ENCODE measurements at places on chromosomes 11 and 22.

GRCh38 chr11:8289492-8289918, 25.8 kb upstream of the LMO1 start:
- DNase-seq: no peak

DNA sequence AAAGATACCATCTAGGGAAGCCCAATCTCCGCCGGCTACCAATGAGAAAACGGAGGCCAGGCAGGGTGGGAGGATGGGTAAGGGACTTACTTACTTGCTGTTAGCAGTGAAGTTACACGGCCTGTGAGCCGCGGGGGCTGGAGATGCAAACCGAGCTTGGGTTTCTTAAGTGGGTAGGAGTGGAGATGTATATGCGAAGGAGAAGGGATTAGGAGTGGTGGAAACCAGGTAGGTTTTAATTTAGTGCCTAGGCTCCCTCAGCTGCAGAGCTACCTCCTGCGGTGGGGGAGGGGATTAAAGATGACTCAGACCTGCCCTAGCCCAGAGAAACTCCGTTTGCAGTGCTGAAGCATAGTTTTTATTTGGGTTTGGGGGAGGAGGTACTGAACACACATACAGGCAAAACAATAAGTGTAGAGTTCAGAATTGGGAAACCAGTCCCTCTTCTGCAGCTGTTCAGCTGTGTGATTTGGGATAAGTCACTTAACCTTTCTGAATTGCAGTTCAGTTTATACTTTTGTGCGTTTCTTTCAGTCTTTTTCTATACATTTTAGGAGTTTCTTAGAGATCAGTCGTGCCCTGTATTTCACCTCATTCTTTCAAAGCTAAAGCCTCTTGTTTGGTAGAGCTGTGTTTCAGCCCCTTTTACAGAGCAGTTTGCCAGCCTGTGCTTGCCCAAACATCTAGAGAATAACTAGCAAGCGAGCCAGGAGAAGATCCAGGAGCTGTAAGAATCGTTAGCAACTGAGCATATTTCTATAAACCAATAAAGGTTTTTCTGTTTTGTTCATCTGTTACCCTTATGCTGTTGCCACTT, 596 bp upstream of the TNRC6B start:
- DNase-seq: peak; percentile 81

DNA sequence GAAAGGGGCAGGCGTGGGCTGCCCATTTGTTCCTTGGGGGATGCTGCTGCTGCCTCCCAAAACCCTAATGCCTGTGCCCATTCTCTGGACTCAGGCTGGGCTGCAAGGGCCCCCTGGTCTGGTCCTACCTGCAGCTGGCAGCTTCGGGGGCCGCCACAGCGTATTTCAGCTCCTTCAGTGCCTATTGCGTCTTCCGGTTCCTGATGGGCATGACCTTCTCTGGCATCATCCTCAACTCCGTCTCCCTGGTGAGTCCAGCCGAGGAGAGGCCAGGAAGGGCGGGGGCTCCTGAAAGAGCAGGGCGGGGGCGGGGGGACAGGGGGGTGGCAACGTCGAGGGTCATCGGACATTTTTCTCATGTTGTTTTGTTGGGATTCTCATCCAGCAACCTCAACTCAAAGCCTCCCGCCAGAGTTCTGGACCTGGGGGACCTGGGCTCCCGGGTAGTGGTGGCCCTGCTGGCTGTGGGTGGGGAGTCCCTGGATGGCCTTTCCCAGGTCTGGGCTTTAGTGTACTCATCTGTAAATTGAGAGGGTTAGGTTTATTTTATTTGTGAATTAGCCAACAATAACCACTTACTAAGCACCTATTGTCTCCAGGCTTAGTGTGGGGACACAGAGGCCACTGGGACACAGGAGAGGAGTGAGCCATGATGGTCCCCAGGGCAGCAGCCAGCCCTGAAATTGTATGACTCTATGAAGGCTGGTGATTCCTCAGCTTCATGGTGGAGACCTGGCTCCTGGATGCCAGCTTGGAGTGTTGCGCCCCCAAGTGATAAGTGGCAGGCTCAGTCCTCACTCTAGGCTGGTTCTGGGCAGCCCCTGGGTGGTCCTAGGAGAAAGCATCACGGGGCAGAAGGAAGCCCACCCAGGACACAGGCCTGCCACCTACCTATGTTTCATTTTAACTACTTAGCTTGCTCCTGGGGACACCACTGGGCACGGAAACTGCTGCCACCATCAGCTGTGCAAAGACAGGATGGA, 36.0 kb downstream of the CAPN1 start:
- DNase-seq: no peak

DNA sequence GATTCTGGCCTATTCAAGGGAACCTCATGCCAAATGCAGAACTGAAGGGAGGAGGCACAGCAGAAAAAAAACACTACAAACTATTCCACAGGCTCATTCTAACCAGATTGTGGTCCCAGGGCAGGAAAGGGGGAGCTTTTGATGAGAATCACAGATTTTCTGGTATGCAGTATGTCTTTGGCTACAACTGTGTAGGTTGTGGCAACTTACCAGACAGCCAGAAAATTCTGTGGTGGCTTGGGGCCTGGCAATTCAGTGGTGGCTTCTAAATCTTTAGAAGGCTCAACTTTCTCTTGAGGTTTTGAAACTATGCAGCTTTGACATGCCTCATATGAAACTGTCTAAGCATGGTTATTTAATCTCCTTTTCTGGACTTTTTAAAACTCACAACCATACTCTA, 850.8 kb upstream of the CCDC90B start:
- DNase-seq: peak; percentile 76

GRCh38 chr22:37351232-37351631, 68.9 kb downstream of the CYTH4 start:
- DNase-seq: no peak

DNA sequence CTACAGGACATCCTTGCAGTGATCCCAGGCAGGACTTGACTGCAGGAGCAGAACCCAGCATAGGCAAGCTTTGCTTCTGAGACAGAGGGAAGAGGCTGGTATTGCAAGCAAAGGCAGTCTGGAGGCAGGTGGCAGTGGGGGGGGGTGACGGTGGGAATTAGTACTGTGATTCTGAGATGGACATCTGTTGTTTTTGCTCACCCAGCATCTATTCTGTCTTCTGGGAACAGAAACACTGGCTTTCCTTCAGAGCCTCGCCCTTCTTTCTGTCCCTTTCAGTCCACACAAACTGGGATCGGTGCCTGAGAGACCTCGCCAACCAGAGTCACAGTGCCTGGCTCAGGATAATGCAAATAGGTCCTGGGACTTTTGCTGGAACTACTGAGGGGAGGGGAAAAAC, 31.2 kb upstream of the RASL10A start:
- no peak for DNase-seq

DNA sequence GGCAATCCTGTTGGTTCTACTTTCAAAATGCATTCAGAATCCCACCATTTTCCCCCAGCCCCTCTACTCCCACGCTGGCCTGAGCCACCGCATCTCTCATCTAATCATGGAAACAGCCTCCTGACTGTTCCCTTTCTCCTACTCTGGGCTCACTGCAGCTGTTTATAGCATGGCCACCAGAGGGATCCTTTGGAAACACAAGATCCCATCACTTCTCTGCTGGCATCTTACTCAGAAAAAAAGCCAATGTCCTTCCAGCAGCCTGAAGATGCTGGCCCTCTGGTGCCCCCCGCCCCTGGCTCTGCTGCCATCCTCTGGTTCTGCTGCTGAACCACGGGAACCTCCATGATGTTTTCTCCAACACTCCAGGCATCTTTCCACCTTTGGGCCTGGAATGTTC, 11.1 kb downstream of the MS4A8 start:
- DNase-seq: no peak

DNA sequence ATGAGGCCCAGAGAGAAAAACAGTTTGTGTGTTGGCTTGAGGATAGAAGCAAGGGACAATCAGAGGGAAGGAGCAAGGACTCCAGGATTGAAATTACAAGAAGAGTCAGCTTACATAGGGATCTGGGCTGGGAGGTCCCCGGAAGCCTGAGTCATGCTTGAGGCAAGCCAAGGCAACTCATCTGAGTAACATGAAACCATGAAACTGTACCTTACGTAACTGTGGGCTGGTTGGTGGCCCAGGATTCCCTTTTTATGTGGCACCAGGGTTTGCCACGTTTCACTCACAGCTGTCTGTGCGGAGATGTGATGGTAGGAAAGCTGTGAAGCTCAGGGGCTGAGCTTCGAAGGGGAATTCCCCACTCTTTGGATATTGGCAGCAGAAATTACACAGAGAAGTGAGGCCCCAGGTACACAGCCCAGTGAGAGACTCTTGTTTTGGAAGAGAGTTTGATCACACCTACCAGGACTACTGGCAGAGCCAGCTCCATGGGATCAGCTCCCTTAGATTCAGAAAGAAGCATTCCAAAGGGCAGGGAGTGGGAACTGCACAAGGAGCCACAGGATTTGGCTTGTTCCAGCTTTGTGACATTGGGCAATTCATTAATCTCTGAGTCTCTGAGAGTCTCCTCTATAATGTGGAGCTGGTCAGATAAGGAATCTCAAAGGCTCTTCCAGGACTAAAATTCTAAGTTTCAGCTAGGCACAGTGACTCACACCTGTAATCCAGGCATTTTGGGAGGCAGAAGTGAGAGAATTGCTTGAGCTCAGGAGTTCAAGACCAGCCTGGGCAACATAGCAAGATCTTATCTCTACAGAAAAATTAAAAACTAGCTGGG, 7.8 kb downstream of the SLC5A1 start:
- DNase-seq: peak; percentile 76

DNA sequence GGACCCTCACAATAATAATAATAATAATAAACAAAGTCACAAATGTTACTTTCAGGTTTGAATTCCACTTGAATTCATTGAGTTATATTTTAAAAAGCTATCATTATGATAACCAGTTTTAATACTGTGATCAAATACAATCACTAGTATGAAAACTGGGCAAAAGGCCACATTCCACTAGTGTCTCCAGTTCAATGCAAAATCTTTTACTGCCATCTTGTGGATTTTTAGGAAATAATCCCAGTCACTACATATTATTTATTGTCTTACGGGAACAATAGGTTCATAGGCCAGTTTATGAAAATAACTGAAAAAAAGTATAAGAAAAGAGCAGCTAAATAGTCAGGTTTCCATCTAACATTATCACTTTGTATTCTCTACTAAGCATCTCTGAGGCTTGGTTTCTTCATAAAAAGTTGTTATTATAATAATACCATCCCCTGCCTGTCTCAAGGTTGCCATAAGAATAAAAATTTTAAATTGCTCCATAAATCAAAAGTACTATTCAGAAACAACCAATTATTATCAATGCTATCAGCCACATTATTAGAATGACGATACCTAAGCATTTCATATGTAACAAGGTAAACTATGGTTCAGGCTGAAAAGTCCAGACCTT, 533.9 kb upstream of the CCDC90B start:
- peak; percentile 74 for DNase-seq

DNA sequence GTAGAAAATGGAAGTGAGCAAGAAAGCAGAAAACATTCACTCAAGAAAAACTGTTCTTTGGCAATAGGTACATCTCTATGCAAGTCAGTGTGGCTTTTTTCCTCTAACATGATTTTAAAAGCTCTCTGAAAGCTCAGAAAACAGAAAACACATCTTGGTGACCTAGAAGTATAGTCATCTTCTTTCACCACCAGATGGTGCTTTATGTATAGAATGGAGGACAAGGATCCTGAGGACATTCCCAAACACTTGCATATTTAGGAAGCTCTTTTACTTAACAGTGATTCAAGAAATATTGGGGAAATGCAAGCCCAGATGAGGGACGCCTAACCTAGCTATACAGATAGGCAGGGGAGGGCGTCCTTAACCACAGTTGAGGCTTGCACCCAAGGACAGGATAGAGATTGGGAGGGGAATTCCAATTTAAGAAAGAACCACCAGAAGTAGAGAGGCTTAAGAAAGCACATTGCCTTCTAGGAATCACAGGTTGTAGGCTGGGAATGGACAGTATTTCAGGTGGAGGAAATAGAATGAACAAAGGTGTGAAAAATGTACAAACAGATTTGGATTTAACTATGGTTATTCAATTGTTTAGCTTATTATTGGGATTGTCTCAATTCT, 13.8 kb upstream of the CCDC81 start:
- peak; percentile 41 for DNase-seq

DNA sequence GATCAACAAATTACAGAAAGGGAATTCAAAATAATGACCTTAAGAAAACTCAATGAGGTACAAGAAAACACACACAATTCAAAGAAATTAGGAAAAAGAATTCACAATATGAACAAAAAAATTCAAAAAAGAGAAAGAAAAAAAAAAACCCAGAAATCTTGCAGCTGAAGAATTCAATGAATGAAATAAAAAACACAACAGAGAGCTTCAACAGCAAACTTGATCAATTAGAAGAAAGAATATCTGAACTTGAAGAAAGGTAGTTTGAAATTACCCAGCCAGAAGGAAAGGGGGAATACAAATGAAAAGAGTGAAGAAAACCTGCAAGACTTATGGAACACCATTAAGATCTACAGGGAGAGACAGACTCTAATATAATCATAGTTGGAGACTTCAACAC, 52.8 kb downstream of the USP35 start:
- DNase-seq: no peak

DNA sequence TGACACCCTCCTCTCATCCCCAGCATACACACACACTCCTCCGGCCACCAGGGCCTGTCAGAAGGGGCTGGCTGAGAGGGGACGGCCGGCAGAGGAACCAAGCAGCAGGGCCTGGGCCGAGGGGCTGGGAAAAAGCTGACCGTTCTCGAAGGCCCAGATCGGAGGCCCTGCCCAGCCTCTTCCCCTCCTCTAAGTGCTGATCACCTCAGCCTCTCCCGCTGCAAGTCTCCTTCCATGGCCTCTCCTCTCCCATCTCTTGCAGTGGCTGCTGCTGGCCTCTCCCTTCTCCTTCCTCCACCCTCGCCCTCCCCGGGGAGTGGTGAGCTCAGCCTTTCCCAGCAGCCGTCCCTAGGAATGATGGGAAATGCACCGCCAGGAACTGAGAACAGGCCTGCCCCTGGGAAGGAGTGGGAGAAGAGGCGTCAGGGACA, 39.6 kb downstream of the ARRB1 start:
- DNase-seq: peak; percentile 71

DNA sequence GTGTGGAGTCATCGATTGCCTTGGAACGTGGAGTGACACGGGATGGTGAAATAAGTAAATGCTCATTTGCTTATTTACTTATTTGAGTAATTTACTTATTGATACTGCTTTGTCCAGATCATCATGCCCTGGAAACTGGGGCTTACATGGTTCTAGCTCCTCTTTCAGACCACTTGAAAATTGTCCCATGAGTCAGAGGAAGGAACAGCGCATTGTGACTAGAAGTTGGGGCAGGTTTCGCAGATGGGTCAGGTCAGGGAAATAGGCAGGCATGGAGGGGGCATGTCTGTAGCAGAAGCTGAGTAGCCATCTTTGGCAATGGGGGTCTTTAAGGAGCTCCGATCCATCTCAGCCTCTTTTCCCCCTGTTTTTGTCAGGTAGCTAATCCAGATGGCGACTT, 104.2 kb upstream of the SORL1-AS1 start:
- DNase-seq: no peak

DNA sequence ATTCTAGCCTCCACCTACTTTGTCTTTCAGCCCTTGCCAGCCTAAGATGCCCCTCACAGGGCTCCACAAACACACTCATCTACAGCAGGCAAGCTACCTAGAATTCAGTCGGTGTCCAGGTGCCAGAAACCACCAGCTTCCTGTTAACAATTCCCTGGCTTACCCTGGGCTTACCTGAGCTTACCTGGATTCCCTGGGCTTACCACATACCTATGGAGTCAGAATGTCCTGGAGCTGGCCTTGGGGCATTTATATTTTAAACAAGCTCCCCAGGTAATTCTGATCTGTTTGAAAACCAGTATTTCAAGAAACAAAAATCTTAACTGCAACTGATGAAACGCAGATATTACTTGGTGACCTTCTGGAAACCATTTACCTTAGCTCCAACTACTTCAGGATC, 123.6 kb downstream of the SLC1A2 start:
- no peak for DNase-seq

GRCh38 chr11:73971175-73971719, 11.4 kb downstream of the UCP2 start:
- DNase-seq: no peak

GRCh38 chr11:67492069-67492727, 9.4 kb downstream of the AIP start:
- no peak for DNase-seq
